Vagina (tissue), 2 donors: ENCODE measurements at places on chromosomes 5 and 9. TPM values are rescaled to one million over a fixed set of nuclear protein-coding genes. Genes with fewer than 3 reads are reported as not detected.

GRCh38 chr9:135023088-135023785, 64.2 kb upstream of the OLFM1 start:
- DNase-seq = no peak

- no peak for DNase-seq
Measured at GRCh38 chr5:146516151-146516475, at the start of gene GPR151. Gene GPR151 (minus strand): TSS chr5:146516190. CDS start chr5:146516113, 77 bp downstream.

DNA sequence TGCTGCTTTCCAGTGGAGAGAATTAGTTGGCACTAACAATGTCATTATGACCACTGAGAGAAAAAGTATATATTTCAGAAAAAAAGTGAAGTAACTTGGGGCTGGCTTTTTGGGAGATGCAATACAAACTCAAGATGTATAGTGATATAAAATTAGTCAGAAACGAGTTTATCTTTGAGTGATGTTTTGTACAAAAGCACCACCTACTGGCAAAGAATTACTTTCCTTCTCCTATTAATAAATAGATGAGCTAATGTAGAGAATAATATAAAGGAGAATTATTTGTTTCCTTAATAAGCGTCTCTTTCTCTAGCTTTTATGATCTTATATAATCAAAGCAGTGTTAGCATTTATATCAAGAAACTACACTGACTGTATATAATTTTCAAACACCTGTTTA, 158.8 kb downstream of the MEF2C start:
- no peak for DNase-seq

DNA sequence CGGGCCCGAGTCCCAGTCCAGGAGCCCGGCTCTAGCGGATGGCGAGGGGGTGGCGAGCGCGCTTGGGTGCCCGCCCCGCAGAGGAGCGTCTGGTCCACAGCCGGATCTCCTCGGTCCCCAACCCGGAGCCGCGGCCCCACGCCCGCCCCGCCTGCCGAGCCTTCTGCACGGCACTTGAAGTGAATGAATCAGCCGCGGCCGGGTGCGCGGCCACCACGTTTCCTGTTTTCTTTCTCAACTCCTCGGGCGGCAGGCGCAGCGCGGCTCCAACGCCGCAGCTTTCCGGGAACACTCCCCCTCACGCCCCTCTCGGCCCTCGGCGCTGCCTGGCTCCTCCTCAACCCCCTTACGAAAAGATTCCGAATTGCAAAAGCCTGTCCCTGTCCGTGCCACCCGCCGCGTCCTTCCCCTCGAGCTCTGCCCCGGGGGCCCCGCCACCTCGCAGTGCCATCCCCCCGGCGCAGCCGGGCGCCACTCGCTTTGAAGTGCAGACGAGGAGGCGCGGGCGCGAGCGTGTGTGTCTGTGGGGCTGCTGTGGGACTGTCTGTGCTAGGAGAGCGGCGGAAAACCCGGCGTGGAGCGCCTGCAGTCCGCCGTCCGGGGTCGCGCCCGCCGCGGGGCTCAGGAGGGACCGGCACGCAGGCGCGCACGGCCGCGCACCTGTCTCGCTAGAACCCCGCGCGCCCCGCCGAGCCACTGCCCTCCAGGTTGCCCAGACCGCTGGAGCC, 456.6 kb downstream of the RAB3C start:
- DNase-seq = no peak

GRCh38 chr5:103369125-103370120, 110.9 kb downstream of the MACIR start:
- no peak for DNase-seq

GRCh38 chr9:115615000-115615401, 497.0 kb upstream of the TNC start:
- DNase-seq = no peak

DNA sequence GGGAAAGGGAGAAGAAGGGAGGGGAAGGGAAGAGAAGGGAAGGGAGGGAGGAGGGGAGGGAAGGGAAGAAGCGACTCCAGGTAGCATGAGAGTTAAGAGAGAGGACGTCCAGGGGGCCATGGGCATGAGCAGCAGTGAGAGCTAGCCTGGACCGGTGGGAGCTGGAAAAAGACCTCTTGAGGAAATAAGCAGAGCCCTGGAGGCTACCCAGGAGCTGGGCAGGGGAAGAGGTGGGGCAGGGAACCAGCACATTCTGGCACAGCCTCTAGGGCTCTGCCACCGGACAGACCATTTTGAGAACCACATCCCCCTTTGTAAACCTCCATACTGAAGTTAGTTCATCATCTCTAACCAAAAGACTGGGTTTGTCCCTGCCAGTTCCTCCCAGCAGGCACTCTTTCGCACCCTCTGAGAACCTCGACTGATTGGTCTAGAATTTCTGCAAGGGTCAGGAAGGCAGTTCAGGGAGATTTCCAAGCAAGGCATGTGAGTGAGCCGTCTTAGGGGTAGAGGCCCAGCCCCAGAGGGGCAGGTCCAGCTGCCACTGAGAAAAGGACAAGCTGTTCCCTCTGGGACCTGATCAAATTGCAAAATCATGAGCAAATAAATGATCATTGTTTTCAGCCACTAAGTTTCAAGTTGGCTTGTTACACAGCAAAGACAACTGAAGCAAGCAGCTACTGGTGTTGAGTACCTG, 11.6 kb downstream of the NAIF1 start:
- peak; percentile 97 for DNase-seq

- no peak for DNase-seq
Measured at GRCh38 chr5:127514816-127515215, 2.6 kb upstream of the PRRC1 start.

DNA sequence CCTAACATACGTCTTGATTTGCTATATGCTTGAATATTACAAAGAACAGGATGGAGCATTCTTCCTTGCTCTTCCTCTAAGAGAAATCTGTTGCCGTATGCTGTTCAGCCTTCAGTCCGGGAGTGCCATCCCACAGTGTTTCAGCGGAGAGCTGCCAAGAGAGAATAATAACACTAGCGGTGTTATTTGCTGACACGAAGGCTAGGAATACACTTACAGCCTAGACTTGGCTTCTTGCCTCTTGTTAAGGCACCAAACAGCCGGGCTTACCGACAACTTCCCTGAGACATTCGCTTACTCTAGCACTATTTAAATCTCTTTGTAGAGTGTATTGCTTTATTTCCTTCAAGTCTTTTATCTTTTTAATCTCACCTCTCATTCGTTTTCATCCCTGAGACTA, 31.4 kb downstream of the KCTD16 start:
- DNase-seq = no peak

DNA sequence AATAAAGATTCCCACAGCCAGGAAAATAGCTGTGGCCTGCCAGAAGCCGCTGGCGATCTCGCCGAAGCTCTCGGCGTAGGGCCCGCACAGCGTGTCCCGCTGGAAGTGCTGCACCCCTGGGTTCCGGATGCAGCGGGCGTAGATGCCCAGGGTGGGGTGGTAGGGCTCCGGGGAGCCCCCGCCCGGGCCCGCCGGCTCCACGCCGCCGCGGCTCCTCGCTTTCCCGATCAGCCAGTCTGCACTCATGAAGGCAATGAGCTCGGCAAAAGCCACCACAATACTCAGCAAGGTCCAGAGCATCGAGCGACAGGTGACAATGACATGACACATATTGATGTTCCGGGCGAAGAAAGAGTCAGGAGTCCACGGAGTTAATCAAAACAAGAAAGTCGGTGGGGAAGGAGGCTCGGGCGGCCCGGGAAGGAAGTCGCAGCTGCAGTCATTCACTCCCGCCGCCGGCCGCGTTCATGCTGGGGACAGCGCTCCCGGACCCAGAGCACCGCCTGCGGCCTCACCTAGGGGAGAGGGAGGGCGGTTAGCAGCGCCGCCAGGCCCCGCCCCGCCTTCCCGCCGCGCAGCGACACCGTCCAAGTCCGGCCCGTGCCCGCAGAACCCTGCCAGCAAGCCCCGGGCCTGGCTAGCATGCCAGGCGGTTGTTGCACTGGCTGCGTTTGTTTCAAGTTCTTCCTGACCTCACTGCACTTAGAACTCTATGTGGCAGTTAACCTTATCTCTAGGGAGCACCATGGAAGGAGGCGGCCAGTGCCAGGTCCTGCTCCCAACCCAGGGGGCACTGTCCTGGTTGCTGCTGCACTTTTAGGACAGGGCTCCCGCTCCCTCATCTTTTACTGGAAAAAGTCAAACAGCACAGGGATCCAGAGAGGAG, 138.4 kb downstream of the LHFPL2 start:
- DNase-seq = no peak

DPM2 gene
- total RNA-seq = 17.7 TPM

CDX1 gene
- not detected for total RNA-seq

RBM27 gene
- total RNA-seq = 32.4 TPM

RGS3 gene
- 27.0 TPM for total RNA-seq
